ENCODE measurements at places on chromosomes 4 and X. TPM values are rescaled to one million over a fixed set of nuclear protein-coding genes. Genes with fewer than 3 reads are reported as not detected.

Gene HPF1
- 25.0 TPM for total RNA-seq

Gene NAP1L3
- 16.9 TPM for total RNA-seq

Gene SSX4
- 0.71 TPM for total RNA-seq

Gene MFAP3L
- total RNA-seq = 8.4 TPM

Gene PCYT1B
- 19.5 TPM for total RNA-seq

Gene TGIF2LX
- not detected for total RNA-seq

Gene ETDB
- total RNA-seq = not detected

Gene WDR17
- 6.3 TPM for total RNA-seq

Gene NR3C2
- total RNA-seq = 0.29 TPM

Gene ALB
- not detected for total RNA-seq

Gene FAM53A
- total RNA-seq = 1.1 TPM

Gene KIAA1210
- total RNA-seq = 0.98 TPM

Gene SGMS2
- total RNA-seq = not detected

Gene SHISA3
- total RNA-seq = 0.42 TPM

Gene ASB12
- total RNA-seq = 0.32 TPM

Gene PTTG2
- total RNA-seq = not detected

Gene SPANXA2
- not detected for total RNA-seq

Gene GLOD5
- total RNA-seq = not detected

- no peaks in the 10 kb centered on the region for H3K27me3 ChIP-seq
- H3K36me3 ChIP-seq = no peaks in the 10 kb centered on the region
- no peak overlapping the region for H3K4me3 ChIP-seq
- no peaks in the 10 kb centered on the region for H3K4me1 ChIP-seq
- H3K27ac ChIP-seq = no peak overlapping the region
Measured at GRCh38 chr4:148364525-148364924, 77.7 kb downstream of the NR3C2 start.

DNA sequence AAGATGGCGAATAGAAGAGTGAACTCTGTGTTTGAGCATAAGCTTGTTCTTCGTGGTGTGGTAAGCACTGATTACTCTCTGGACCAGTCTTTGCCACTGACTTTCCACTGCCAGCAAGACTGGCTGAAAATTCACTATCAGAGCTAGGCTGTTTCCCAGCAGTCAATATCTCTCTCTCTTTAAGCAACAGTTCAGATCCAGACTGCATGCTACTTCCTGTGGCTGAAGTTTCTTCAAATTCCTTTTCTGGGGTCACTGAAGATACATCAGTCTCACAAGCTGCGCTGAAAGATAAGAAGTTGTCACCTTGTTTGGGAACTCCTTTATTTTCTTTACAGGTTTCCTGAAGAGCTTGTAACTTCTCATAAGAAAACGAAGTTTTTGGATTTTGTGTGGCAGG, 54.0 kb upstream of the FAM120C start:
- no peaks in the 10 kb centered on the region for H3K4me1 ChIP-seq
- DNase-seq = no peak

DNA sequence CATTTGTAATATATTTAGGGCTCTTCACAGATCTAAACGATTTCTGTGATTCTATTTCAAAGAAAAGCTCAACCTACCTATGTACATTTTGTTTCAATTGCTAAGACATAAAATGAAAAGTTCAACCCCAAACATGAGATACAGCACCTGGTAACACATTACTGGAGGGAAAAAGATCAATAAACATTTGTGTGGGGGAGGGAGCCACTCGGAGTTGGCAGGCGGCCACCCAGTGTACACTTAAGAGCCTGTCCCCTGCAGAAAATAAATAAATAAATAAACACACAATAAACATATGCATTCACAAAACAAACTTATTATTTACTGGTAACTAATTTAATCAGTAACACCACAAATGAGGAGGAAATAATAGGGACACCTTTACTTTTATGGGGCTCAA, 19.3 kb downstream of the PRSS48 start:
- no peaks in the 10 kb centered on the region for H3K27me3 ChIP-seq
- H3K27ac ChIP-seq = no peak overlapping the region
- no peak overlapping the region for H3K4me3 ChIP-seq

- no peaks in the 10 kb centered on the region for H3K4me1 ChIP-seq
- peaks cover 3% of the 10 kb centered on the region for H3K27me3 ChIP-seq
Measured at GRCh38 chrX:121642415-121642814, 595.0 kb downstream of the GLUD2 start.

- H3K4me1 ChIP-seq = peaks cover 16% of the 10 kb centered on the region
- H3K27me3 ChIP-seq = no peaks in the 10 kb centered on the region
- peak; percentile 12 for DNase-seq
- no peaks in the 10 kb centered on the region for H3K36me3 ChIP-seq
- H3K27ac ChIP-seq = peak overlapping the region; percentile 80
- no peak overlapping the region for H3K4me3 ChIP-seq
Measured at GRCh38 chrX:27968352-27968751, 12.9 kb downstream of the DCAF8L1 start.

DNA sequence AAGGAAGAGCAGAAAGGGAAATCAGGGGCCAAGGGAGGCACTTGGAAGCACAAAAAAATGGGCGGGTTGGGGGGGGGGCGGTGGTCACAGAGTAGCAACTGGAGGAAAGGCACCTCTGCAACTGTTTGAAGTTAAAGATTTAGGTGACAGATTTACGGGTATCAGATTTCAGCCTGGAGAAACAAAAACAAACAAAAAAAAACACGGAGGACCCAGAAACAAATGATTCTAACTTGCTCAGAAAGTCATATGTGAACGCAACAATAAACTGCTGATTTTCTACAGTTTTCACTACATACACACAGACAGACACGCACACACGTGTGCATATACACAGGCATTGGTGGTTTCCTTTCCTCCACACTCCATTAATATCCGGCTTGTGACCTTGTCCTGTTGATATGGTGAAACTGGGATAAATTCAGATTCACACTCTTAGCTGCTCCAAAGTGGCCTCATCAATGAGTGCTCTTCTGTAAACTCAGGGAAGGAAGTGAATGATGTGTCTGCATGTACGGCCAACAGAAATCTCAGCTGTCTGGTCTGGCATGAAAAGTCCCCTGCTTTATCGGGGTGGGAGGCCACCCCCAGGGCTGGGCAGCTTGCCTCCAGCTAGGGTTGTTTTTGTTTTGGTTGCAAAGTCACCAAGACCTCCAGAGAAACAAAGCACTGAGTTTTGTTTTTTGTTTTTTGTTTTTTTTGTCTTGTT, 54.3 kb downstream of the CHST7 start:
- peaks cover 3% of the 10 kb centered on the region for H3K4me1 ChIP-seq
- H3K36me3 ChIP-seq = no peaks in the 10 kb centered on the region
- no peak overlapping the region for H3K4me3 ChIP-seq
- no peak for DNase-seq
- H3K27ac ChIP-seq = no peak overlapping the region
- no peaks in the 10 kb centered on the region for H3K27me3 ChIP-seq

DNA sequence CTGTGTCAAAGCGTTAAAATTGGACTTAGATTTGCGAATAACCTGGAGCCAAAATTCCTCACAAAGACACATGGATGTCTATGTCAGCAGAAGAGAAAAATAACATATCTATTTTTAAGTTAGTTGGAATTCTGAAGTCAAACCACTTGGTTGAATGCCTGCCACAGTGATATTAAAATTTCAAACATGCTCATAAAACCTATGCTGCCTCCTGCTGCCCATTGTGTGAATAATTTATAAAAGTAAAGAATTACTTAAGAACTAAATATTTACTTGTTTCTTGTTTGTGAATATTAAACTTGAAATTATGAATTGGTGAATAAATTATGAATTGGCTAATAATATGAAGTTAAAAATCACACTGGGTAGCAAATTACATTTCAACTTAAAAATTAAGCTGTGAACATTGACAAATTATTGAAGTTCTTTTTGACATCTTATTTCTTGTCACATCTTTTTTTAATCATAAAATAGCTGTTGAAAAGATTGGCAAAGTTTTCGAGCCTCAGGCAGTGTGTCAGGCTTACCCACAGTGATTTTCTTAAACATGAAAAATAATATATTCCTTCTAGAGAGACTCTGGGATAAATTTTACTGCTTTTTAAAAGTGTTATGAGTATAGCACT, 35.4 kb downstream of the FABP2 start:
- DNase-seq = no peak
- no peak overlapping the region for H3K27ac ChIP-seq
- H3K27me3 ChIP-seq = no peaks in the 10 kb centered on the region
- H3K4me3 ChIP-seq = no peak overlapping the region

DNA sequence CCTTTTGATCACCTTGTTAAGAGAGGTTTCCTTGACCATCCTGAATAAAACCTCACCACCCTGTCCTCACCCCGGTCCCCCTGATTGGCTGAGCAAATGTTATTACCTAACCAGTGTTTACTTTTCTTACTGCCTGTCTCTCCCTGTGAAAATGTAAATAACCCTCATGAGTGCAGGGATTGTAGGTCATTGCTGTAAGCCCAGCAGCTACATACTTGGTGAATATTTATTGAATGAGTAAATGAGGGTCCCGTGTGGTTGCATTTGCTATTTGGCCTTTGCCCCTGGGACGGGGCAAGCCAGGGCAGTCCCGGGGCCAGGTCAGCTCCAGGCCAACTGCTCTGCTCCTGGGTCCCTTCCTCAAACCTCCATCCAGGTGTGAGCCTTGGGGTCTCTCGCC, 55.5 kb upstream of the CLCN4 start:
- no peaks in the 10 kb centered on the region for H3K36me3 ChIP-seq
- H3K4me3 ChIP-seq = no peak overlapping the region
- no peaks in the 10 kb centered on the region for H3K4me1 ChIP-seq
- H3K27me3 ChIP-seq = no peaks in the 10 kb centered on the region
- H3K27ac ChIP-seq = no peak overlapping the region

GRCh38 chr4:11223311-11223710, 205.4 kb downstream of the HS3ST1 start:
- H3K27ac ChIP-seq = no peak overlapping the region
- peaks cover 3% of the 10 kb centered on the region for H3K4me1 ChIP-seq
- H3K27me3 ChIP-seq = no peaks in the 10 kb centered on the region
- no peaks in the 10 kb centered on the region for H3K36me3 ChIP-seq
- DNase-seq = no peak
- H3K4me3 ChIP-seq = no peak overlapping the region

- H3K4me3 ChIP-seq = no peak overlapping the region
- peaks cover 2% of the 10 kb centered on the region for H3K27me3 ChIP-seq
- no peaks in the 10 kb centered on the region for H3K4me1 ChIP-seq
- no peak for DNase-seq
- no peak overlapping the region for H3K27ac ChIP-seq
Measured at GRCh38 chrX:154304846-154305245, 9.3 kb downstream of the TKTL1 start.

DNA sequence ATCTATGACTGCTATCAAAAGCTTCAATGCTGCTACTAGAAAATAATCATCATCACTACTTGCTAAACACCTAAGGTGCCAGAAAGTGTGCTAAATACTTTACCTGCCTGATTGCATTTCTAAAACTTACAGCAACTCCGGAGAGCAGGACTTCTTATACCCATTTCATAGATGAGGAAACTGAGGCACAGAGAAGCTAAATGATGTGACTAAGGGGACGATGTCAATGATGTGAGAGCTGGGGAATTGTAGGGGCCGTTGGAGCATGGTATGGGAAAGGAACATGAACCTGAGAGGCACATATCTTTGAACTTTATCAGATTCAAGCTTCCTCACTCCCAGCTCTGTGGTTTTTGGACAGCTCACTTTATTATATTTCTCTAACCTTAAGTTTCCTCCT, 38.7 kb downstream of the CCKAR start:
- no peak overlapping the region for H3K27ac ChIP-seq
- no peak for DNase-seq
- no peak overlapping the region for H3K4me3 ChIP-seq
- H3K27me3 ChIP-seq = peaks cover 3% of the 10 kb centered on the region
- peaks cover 2% of the 10 kb centered on the region for H3K4me1 ChIP-seq

GRCh38 chr4:185931986-185932385, 120.0 kb upstream of the SORBS2 start:
- peaks cover 12% of the 10 kb centered on the region for H3K4me1 ChIP-seq
- H3K4me3 ChIP-seq = no peak overlapping the region
- H3K27ac ChIP-seq = no peak overlapping the region
- H3K27me3 ChIP-seq = peaks cover 2% of the 10 kb centered on the region
- no peaks in the 10 kb centered on the region for H3K36me3 ChIP-seq

DNA sequence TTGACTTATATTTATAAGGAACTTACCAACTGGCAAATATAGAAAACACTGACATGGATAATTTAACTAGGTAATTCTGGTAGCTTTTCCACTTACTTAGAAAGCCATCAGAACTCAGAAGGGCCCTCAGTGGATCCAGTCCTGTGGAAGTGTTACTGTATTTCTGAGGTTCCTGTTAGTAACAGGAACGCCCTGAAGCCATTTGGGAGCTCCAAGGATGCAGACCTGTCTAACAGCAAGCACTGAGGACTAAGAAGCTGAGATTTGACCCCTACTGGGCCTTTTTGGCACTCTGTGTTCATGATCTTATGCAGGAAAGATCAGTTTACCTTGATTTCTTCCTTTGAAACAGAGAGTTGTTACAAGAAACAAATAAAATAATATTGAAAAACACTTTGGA, 46.0 kb upstream of the TLL1 start:
- no peaks in the 10 kb centered on the region for H3K27me3 ChIP-seq
- H3K36me3 ChIP-seq = peaks cover 4% of the 10 kb centered on the region
- peaks cover 8% of the 10 kb centered on the region for H3K4me1 ChIP-seq

GRCh38 chr4:95129821-95130311, 372.1 kb downstream of the BMPR1B start:
- no peaks in the 10 kb centered on the region for H3K4me1 ChIP-seq
- H3K36me3 ChIP-seq = no peaks in the 10 kb centered on the region
- H3K27me3 ChIP-seq = no peaks in the 10 kb centered on the region
- DNase-seq = no peak

GRCh38 chr4:78247536-78248285, 190.6 kb downstream of the FRAS1 start:
- DNase-seq = no peak
- no peak overlapping the region for H3K4me3 ChIP-seq
- peaks cover 12% of the 10 kb centered on the region for H3K36me3 ChIP-seq
- no peak overlapping the region for H3K27ac ChIP-seq
- no peaks in the 10 kb centered on the region for H3K27me3 ChIP-seq

DNA sequence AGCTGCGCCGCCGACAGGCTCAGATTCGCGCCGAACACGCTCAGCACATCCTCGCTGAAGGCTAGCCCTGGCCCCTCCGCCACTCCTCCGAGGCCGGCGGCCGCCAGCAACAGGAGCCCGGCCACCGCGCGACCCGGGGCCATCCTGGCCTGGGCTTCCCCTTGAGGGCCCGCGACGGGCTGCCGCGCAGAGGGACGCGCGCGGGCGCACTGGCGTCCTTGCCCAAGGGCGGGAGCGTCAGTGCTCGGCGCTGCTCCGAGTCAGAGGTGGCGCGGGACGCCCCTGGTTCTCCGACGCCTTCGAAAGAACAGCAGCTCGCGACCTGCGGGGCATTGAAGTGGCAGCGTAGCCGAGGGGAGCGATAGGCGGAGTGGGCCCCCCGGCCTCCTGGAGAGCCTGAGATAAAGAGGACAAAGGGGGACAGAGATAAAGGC, 745 bp downstream of the SLC39A8 start:
- no peak overlapping the region for H3K27ac ChIP-seq
- H3K4me1 ChIP-seq = peaks cover 2% of the 10 kb centered on the region
- H3K4me3 ChIP-seq = peak overlapping the region; percentile 95
- DNase-seq = peak; percentile 73

GRCh38 chr4:160020804-160021203, 917.9 kb downstream of the RAPGEF2 start:
- no peaks in the 10 kb centered on the region for H3K36me3 ChIP-seq
- peaks cover 5% of the 10 kb centered on the region for H3K4me1 ChIP-seq
- H3K4me3 ChIP-seq = no peak overlapping the region
- no peak for DNase-seq
- H3K27ac ChIP-seq = no peak overlapping the region

GRCh38 chrX:124274438-124275181, 57.9 kb upstream of the TEX13D start:
- H3K4me3 ChIP-seq = peak overlapping the region; percentile 34
- DNase-seq = peak; percentile 17
- H3K36me3 ChIP-seq = no peaks in the 10 kb centered on the region
- H3K4me1 ChIP-seq = peaks cover 6% of the 10 kb centered on the region
